ENCODE measurements at places on chromosomes 16 and 17. TPM values are rescaled to one million over a fixed set of nuclear protein-coding genes. Genes with fewer than 3 reads are reported as not detected.

MYH8 gene
- total RNA-seq, result not detected

HSD11B2 gene
- 45.6 TPM for total RNA-seq

TERB1 gene
- not detected for total RNA-seq

TBC1D28 gene
- not detected for total RNA-seq

CPHXL2 gene
- not detected for total RNA-seq

TBC1D3C gene
- not detected for total RNA-seq

CCL2 gene
- total RNA-seq, result 9.3 TPM

LPO gene
- total RNA-seq, result 0.19 TPM

HS3ST2 gene
- 1.7 TPM for total RNA-seq

DHRS7C gene
- total RNA-seq, result not detected
